SK-N-SH treated with all-trans-retinoic acid at 6 μM for 48 hours (cell line): ENCODE measurements at places on chromosomes 1 and 21.
A peak's percentile ranks its signal among the peaks of the same experiment; 100 is the strongest.

- no peak for ATAC-seq
Measured at GRCh38 chr1:11187000-11187399, 2.2 kb upstream of the ANGPTL7 start.

DNA sequence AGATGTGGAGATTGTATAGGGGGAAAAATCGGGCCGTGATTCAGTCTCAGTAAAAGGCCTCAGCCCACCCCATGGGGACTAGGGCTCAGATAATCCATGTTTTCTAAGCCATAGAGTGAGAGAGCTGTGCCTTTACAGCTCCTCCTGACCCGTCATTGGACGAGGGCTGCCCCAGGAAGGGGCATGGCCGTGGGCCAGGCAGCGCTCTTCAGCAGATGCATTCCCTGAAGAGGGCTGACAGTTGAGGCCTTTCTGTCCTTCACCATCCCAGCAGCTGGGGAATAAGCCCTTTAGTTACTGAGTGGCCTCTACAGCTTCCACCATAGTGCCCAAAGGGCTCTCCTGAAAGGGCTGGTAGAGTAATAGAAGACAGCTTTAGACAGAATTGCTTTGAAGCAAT, 57.2 kb downstream of the ST3GAL3 start:
- no peak for ATAC-seq

DNA sequence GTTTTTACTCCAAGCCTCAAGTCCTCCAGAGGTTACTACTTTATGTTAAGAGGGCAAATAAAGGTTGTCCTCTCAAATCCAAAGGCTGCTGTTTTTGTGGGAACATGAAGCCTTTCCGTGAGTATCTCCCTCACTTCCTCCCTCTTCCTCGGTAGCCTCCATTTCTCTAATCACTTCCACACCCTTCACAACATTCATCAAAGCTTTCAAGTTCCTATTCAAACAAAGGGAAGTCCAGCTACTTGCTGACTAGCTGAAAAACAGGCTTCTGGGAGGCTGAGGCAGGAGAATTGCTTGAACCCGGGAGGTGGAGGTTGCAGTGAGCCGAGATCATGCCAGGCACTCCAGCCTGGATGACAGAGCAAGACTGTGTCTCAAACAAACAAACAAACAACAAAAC, 6.6 kb upstream of the CD48 start:
- no peak for ATAC-seq

GRCh38 chr1:203765029-203765837, at the start of gene LAX1:
TSS of gene LAX1 (plus strand) at chr1:203765183. CDS start at chr1:203765566, 383 bp downstream.
- no peak for ATAC-seq

GRCh38 chr1:153404768-153405167, 11.6 kb upstream of the S100A7A start:
- peak; percentile 79 for ATAC-seq

GRCh38 chr1:5548266-5548665, 444.0 kb downstream of the NPHP4 start:
- no peak for ATAC-seq

DNA sequence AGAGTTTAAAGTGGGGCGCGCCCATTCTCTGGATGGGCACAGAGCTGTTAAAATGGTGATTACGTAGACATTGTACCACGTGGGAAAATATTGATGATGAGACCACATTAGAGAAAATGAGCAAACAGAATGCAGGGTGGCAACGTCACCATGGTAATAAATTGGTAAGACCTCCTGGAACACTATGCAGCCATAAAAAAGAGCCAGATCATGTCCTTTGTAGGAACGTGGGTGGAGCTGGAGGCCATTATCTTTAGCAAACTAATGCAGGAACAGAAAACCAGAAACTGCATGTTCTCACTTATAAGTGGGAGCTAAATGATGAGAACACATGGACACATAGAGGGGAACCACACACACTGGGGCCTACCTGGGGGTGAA, 53.5 kb upstream of the CLDN14 start:
- ATAC-seq: no peak

GRCh38 chr1:212147581-212148033, 112.1 kb downstream of the DTL start:
- ATAC-seq: no peak

- no peak for ATAC-seq
Measured at GRCh38 chr1:29389533-29390041, 153.3 kb downstream of the PTPRU start.

- ATAC-seq: no peak
Measured at GRCh38 chr1:11350265-11350664, 77.3 kb downstream of the UBIAD1 start.

- ATAC-seq: peak; percentile 64
Measured at GRCh38 chr1:169484683-169485430, 887 bp downstream of the SLC19A2 start.

- peak; percentile 33 for ATAC-seq
Measured at GRCh38 chr1:114715952-114716303, 643 bp downstream of the NRAS start.

DNA sequence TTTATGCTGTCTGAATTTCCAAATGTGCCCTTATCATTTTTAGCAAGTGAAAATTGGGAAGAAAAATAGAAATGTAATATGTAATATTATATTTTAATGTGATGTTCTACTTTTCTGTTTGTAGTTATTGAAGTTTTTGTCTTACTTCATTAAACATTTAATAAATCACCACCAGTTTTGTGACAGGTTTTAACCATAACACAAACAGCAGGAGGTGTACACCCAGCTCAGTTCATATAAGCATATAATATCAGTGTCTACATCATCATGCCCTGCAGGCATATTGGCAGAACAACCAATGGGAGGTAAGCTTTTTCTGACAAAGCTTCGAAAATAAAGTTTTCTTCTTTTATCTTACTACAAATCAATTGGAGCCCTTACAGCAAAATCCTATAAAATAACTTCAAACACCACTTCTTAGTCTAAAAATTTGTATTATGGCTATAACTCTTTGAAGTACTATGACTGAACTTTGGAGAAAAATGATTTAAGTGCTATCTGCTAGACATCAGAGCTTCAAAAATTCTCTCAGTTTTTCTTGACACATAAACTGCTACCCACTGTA, 236.7 kb downstream of the BARHL2 start:
- ATAC-seq: no peak

- ATAC-seq: no peak
Measured at GRCh38 chr21:43697758-43698643, 20.9 kb upstream of the PDXK start.

DNA sequence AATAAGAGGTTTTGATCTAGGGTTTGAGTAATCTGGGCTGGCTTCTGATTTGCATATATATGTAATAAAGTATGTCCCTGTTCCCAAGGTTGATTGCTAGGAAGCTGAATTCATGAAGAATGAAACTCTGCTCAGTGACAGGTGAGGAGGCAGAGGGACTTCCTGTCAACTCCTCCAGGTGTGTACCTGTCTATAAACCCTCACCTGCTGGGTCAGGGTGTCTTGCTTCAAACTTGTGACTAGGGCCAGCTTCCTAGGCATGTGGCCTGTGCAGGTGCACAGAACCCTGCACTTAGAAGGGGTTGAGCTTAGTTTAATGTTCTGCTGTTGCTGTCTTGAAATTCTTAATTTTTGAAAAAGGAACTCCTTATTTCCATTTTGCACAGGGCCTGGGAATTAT, 21.1 kb downstream of the OLFML3 start:
- ATAC-seq: no peak

- no peak for ATAC-seq
Measured at GRCh38 chr1:38735651-38736161, 123.9 kb downstream of the RRAGC start.

- ATAC-seq: no peak
Measured at GRCh38 chr1:60868901-60869663, 213.3 kb upstream of the NFIA start.

DNA sequence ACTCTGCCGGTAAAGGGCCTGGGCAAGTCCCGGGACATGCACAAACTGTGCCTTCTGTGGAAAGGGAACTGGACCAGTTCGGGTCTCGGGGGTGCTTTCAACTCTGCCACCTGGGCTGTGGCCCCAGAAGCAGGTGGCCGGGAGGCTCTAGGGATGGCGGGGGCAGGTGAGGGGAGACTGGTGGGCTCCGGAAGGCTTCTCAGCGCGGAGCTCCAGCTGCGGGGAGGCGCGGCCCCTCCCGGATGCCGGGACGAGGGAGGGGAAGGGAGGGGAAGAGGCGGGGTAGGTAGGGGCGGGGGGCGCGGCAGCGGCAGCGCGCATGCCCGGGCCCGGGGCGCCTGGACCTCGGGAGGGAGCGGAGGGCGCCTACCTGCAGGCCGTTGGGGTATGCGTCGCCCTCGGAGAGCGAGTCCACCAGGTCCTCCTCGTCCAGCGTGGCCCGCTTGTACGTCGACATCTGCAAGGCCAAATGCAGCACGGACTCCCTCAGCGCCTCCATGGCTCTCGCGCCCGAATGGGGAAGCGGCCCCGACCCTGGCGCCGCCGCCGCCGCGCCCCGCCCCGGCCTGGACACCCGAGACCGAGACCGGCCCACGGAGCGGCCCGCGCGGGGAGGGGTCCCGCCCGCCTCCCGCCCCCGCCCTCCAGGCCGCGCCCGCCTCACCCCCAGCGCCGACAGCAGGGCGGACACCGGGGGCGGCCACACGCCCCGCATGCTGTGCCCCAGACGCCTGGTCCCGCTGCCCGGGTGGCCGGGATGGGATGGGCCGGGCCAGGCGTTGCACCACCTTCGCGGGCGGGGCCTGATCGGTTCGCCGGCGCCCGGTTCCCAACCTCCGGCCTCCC, at the start of gene ECE1:
TSS of gene ECE1 (minus strand) at position 764 of the 846 bp plus-strand sequence. CDS start at position 715, 49 bp downstream.
- ATAC-seq: peak; percentile 74

DNA sequence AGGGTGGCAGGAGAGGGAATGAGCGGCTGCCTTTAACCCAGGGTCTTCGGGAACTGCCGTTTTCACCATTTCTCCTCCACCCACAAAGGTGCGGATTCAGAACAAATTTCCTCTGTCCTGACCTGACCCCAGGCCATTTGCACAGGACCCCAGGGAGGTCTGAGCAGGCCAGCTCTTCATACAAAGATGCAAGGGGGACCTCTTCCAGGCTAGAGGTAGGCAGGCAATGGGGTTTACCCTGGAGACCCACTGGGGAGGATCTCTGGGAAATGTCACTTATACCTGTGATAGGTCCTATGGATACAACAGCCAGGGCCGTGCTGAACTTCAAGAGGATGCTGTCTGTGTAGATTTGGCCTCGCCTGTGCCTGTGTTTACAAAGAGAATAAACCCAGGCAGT, 89.7 kb upstream of the VAMP3 start:
- ATAC-seq: no peak

DNA sequence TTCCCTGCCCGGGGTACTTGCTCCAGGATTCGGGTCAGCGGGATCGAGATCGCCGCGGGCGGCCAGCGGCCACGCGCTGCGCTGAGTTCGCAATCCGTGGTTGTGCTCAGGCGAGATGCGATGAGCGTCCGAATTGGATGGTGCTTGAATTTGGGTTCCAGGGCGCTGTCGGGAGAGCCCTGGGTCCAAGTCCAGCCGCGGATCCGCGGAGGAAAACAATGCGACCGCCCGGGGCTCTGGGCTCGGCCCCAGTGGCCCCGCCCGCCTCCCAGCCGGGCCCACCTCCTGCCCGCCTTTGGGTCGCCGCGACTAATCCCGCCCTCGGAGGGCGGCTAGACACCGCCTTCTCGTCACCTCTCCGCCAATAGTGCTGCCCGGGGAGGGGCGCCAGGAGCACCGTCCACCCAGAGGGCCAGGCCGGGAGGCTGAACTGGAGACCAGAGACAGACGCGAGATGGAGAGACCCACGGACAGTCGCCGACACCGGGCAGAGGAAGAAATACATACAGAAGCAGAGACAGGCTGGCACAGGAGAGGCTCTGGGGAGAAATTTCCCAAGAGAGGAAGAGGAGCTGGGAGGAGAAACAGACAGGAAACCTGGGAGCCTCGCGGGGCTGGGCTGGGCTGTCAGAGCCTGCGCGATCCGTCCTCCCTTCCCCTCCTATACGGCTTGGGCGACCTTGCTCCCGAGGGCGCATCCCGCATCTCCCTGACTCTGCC, at the start of gene SEMA6C:
TSS of gene SEMA6C (minus strand) at position 220 of the 720 bp plus-strand sequence. CDS start 4,010 bp downstream, outside the sequence.
- peak; percentile 99 for ATAC-seq

DNA sequence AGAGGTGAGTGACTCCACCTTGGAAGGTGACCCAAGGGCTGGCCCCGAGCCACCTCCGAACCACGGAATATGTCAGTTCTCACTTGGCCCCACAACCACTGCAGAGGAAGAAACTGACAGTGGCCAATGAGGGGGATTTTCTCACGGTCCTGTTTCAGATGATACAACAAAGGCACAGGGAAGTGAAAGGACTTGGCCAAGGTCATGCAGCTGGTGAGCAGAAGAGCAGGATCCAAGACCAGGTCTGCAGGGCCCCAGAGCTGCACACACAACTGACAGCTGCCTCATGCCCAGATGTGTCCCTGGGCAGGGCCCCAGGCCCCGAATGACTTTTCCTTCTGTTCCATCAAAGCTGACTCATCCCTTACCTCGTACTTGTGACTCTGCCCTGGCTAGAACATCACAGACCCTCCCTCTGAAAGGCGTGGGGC, 25.8 kb upstream of the EVA1B start:
- no peak for ATAC-seq

- ATAC-seq: no peak
Measured at GRCh38 chr21:34814529-34814951, 145.7 kb downstream of the CLIC6 start.

DNA sequence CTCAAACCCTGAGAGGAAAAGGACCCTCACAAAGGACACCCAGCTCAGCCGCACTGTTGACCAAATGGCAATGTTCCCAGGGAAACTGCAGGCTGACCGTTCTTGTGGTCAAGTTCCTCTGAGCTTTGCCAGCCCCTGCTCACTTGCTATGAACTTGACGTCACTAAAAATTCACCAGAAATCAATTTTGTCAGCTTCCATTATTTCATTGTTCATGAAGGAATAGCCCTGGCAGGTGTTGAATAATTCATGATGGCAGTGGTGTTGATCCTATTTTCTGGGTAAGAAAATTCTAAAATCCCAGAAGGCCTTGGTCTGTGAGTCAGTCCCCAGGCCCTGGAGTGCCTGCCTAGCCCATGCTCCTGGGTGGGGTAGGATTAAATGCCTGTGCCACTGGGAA, 318.9 kb downstream of the ZNF326 start:
- no peak for ATAC-seq

DNA sequence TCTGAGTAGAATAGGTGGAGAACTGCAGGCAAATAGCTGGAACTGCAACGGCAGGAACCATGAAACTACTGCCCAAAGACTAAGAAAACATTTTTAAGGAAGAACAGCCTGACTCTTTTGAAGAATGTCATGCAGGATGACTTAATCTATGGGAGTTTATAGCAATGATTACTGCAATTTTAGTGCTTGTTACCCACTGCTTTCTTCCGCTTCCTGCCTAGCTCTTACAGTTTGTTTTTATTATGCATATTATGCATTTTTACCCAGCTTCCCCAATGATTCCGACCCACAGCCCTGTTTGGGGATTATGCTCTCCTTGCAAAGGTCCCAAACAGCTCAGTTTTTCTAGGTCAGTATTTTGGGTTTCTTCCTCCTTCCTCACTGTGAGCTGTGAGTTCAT, 71.2 kb downstream of the PCNX2 start:
- ATAC-seq: no peak

GRCh38 chr1:204714861-204715511, 29.4 kb upstream of the LRRN2 start:
- ATAC-seq: no peak

- ATAC-seq: no peak
Measured at GRCh38 chr1:70348399-70349165, 5.9 kb downstream of the ANKRD13C start.
